ENCODE measurements at places on chromosomes 7 and 10.

DNA sequence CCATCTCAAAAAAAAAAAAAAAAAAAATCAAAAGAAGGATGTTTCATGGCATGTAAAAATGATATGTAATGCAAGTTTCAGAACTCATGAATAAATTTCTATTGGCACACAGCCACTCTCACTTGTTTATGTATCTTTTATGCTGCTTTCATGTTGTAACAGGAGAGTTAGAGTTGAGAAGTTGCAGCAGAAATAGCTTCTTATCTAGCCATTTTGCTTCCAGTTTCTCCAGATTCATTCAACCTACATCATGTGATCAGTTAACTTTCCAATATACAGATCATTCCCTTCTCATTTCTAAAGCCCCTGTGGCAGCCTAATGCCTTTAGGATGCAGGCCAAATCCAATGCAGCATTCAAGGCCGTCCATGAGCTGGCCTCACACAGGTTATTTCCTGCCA, 30.4 kb downstream of the ZNF786 start:
- no peak for DNase-seq

- DNase-seq = no peak
Observed at GRCh38 chr10:129895811-129896135, 68.3 kb downstream of the EBF3 start.

DNA sequence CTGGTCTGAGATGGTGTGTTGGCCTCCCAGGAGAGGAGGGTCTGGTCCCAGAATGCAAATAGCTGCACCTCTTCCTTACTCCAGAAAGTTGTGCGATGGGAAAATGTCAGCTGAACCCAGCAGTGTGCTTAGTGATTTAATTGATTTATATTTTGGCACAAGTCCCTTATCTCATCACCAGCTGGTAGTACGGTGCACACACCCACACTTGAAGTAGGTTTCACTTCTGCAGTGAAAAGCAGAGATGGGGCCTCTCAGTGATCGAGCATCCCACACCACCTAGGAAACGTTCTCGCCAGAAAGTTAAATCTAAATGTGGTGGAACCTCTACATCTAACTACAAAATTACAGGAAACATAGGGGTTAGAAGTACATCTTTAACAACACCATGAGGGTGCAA, 80.4 kb downstream of the UBE3C start:
- DNase-seq = no peak

- DNase-seq = no peak
Observed at GRCh38 chr10:99766302-99766681, 16.1 kb upstream of the ABCC2 start.

- DNase-seq = no peak
Observed at GRCh38 chr10:6217611-6218010, 14.9 kb downstream of the PFKFB3 start.

GRCh38 chr7:134855442-134855841, 76.0 kb downstream of the CALD1 start:
- DNase-seq = no peak

- DNase-seq = no peak
Observed at GRCh38 chr7:140722254-140722653, 25.7 kb downstream of the NDUFB2 start.

- no peak for DNase-seq
Observed at GRCh38 chr7:146355216-146355615, 238.6 kb downstream of the CNTNAP2 start.

- no peak for DNase-seq
Observed at GRCh38 chr10:61164458-61165160, 220.6 kb upstream of the RHOBTB1 start.

DNA sequence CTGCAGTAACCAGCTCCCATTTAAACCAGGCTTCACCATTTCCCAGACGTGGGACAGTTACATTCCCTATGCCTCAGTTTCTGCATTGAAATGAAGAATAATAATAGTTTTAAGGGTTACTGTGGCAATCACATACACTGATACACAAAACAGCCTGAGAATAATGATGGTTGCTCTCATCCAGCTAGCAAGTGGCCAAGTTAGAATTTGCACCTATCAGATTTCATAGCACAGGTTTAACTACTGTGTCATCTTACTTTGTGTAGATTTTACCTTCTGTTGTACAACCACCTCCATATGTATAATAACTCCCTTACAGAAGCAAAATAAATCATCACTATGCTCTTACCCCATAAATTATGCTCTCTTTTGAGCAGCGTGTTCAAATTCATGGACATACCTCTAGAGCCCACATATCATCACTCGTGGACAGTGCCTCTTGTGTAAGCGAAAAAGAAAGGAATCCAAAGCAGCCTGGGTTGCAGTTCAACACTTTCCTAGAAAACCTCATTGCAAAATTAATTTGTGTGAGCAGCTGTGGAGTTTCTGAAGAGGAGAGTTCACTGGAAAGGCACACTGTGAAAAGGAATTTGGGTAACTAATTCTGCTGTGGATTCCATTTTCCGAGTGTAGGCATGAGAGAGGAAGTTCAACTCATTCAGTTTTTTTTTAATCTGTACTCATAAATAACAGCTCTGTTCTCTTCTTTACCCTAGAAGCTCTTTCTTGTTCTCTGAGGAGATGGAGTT, 492.5 kb downstream of the ARL4A start:
- no peak for DNase-seq

GRCh38 chr10:52100011-52100547, 214.0 kb upstream of the DKK1 start:
- DNase-seq = no peak

GRCh38 chr10:5476918-5477525, 22.3 kb downstream of the CALML5 start:
- DNase-seq = no peak

All from stimulated activated CD4-positive, alpha-beta T cell treated with anti-CD3 and anti-CD28 coated beads, Interleukin-1b, Interleukin-23, amount 100 ng/mL, for 4 hours (primary cell).